ENCODE measurements at places on chromosomes 12 and 14.
A peak's percentile ranks its signal among the peaks of the same experiment; 100 is the strongest.

- no peak for DNase-seq
- H3K36me3 ChIP-seq: peaks cover 4% of the 10 kb centered on the region
- H3K27ac ChIP-seq: no peak overlapping the region
- no peak overlapping the region for H3K4me3 ChIP-seq
- no peaks in the 10 kb centered on the region for H3K4me1 ChIP-seq
- H3K27me3 ChIP-seq: no peaks in the 10 kb centered on the region
Measured at GRCh38 chr14:66468778-66469367, 17.3 kb upstream of the CCDC196 start.

- H3K27ac ChIP-seq: no peak overlapping the region
- H3K4me1 ChIP-seq: peaks cover 17% of the 10 kb centered on the region
- no peaks in the 10 kb centered on the region for H3K27me3 ChIP-seq
- no peaks in the 10 kb centered on the region for H3K36me3 ChIP-seq
- DNase-seq: no peak
Measured at GRCh38 chr12:69056743-69057515, 124.0 kb upstream of the CPM start.

DNA sequence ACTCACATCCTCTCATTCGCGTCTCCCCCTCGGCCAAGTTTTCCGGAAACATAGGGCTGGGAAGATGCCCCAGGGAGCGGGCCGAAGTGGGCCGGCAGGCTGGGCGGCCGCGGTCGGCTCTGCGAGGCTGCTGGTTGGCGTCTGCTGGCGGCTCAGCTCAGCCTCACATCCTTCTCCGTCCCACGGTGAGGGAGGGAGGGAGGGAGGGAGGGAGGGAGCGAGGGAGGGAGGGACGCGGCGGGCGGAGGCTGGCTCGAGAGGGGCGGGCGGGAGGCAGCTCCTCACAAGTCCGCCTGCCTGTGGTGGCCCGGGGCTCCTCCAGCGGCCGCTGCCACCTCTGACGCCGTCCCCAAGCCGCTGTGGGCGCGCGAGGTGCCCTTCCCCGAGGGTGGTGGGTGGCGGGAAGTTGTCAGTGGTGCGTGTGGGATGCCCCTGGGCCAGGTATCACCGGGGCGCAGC lies 93.8 kb downstream of the RFLNA start:
- H3K4me3 ChIP-seq: peak overlapping the region; percentile 75
- peak; percentile 69 for DNase-seq
- no peaks in the 10 kb centered on the region for H3K36me3 ChIP-seq
- no peaks in the 10 kb centered on the region for H3K27me3 ChIP-seq
- peak overlapping the region; percentile 89 for H3K27ac ChIP-seq

DNA sequence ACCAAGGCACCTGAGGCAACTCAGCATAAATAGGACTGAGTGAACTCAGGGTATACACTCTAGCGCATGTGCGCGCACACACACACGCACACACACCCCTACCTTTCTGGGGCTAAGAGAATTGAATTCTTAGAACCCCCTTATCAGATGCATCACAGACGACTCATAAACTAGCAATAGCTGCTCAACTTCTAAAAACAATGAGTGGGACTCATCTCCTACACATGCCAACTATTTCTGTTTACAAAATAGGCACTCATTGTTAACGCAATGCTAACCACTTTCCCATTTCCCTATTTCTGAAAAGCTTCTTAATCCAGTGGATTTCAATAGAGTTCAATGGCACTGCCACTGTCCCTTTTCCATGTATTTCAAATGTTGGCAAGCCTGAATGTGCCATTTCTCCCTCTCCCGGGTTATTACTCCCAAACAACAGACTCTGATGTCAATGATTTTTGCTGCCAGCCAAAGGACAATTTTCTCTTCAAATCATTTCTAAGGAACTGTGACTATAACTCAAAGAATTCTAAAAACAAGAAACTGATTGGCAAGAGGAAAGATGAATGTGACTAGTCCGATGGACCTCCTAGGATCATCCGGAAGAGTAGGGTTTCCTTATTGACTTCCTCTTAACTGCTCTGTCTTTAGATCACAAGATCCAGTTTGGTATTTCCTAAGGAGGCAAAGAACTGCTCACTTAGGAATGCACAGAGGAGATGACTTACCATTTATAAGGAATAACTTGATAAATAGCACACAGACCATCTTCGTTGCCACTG lies 48.8 kb downstream of the SLC38A1 start:
- peaks cover 18% of the 10 kb centered on the region for H3K36me3 ChIP-seq
- DNase-seq: no peak
- H3K4me3 ChIP-seq: no peak overlapping the region

DNA sequence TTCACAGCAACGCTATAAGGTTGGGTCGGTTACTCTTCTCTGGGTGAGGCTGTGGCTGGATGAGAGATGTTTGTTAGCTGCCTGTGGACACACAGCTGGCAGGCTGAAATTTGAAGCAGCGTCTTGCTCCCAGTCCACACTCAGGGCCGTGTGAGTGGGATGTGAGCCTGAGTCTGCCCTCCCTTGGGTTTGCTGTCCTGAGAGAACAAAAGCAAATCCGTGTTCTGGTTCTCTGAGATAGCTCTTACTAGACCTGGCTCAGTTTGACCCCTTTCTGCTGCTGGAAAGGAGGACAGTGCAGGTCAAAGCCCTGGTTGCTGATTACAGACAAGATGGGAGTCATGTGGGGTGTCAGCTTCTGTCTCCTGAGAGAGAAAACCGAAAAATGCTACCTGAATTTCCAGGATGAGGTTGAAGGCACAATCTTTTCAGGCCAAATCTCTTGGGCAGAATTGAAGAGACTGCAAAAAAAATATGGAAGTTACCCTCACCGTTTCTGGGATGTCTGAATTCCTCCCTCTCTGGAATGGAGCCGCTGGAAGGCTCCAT lies 270.8 kb downstream of the ZFP36L1 start:
- no peak overlapping the region for H3K4me3 ChIP-seq
- DNase-seq: no peak
- H3K4me1 ChIP-seq: peaks cover 68% of the 10 kb centered on the region
- peak overlapping the region; percentile 97 for H3K27ac ChIP-seq
- peaks cover 10% of the 10 kb centered on the region for H3K36me3 ChIP-seq

GRCh38 chr14:81172881-81173280 lies 47.9 kb downstream of the GTF2A1 start:
- H3K27ac ChIP-seq: no peak overlapping the region
- H3K27me3 ChIP-seq: no peaks in the 10 kb centered on the region
- H3K4me1 ChIP-seq: peaks cover 11% of the 10 kb centered on the region
- peaks cover 3% of the 10 kb centered on the region for H3K36me3 ChIP-seq

DNA sequence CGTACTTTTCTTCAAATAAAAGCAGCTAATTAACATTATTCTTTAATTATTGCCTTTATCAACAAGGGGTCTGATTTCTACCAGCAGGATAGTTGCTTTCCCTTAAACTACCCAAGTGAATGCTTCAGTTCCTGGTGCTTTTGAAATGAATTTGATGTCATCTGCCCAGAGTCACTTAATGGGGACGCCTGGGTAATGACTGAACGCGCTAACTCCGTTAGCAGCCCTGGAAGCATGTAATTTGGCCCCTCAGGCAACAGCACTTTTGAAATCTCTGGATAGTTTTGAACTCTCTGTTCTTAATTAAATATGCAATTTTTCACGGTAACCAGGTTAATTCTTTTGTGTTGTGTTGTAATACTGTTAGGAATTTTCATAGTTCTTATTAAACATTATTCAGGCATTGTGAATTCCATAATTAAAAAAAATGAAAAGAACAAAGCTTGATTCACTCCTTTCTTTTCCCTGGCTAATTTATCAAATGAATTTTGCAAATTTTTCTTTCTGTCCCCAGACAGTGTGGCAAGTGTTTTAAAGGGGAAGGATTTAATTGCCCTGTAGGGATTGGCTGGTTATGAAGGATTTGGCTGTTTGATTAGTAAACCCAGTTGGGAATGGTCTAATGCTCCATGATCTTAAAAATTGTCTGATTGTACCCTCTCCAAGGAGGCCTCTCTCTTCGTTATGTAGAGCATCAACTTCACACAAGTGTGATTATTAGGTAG lies 137.5 kb upstream of the MYL2 start:
- H3K36me3 ChIP-seq: no peaks in the 10 kb centered on the region
- DNase-seq: no peak
- peaks cover 27% of the 10 kb centered on the region for H3K4me1 ChIP-seq
- H3K4me3 ChIP-seq: no peak overlapping the region

DNA sequence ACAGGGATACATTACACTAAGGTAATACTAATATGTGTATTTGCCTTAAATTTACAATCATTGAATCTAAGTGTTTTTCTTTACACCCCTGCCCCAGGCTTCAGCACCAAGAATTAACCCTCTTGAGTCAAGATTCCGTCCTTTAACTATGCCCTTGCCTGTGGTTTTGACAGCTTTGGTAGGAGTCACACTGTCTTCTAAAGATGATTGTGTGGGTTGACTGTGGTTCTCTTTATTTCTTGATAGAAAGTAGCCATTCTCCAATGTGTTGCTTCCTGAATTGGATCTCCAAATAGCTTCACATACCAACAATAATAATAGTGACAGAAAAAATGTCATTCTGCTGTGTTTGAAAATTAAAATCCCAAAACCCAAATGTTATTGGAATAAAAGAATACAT lies 3.6 kb downstream of the CLEC7A start:
- no peak overlapping the region for H3K27ac ChIP-seq
- H3K4me3 ChIP-seq: no peak overlapping the region
- no peaks in the 10 kb centered on the region for H3K36me3 ChIP-seq

GRCh38 chr12:76569685-76570604 lies 10.4 kb upstream of the OSBPL8 start:
- H3K27me3 ChIP-seq: no peaks in the 10 kb centered on the region
- H3K36me3 ChIP-seq: peaks cover 10% of the 10 kb centered on the region
- DNase-seq: no peak
- no peak overlapping the region for H3K27ac ChIP-seq
- peaks cover 10% of the 10 kb centered on the region for H3K4me1 ChIP-seq

DNA sequence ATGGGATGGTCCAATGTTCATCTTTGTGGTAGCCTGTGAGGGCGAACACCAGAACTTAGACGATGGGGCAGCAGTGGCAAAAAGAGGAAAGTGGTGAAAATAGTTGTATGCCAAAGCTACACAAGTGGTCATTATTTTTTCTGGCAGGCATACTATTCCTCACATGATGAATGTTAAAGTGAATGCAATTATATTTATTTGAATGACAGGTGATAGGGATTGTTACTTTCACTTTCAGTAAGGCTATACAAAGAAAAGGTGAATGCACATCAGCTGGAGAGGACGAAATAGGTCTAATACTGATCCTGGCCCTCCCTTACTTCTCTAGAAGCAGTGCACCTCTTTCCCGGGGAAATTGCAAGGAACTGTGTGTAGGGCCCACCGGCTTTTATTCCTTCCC lies 470.1 kb downstream of the TMTC2 start:
- no peaks in the 10 kb centered on the region for H3K4me1 ChIP-seq
- no peak overlapping the region for H3K27ac ChIP-seq
- no peak overlapping the region for H3K4me3 ChIP-seq
- no peaks in the 10 kb centered on the region for H3K36me3 ChIP-seq
- DNase-seq: no peak

DNA sequence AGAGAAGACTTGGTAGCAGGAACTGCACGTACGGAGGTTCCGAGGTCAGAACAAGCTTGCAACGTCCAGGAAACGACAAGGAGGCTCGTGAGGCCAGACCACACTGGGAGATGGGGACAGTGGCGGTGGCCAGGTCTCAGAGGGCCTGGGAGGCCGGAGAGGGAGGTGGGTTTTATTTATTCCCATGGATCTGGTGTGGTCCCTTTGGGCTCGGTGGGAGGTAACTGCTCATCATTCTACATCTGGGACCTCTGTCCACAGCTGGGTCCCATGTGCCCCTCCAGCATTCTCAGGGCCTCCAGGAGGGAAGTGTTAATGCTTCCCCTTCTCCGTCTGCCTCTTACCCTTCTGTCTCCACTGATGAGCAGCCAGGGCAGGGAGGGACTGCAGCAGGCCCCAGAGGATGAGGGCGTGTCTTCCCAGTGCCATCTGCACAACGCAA lies 35.7 kb upstream of the NCOR2 start:
- no peaks in the 10 kb centered on the region for H3K36me3 ChIP-seq
- H3K27me3 ChIP-seq: no peaks in the 10 kb centered on the region
- peak overlapping the region; percentile 95 for H3K27ac ChIP-seq
- no peak overlapping the region for H3K4me3 ChIP-seq

GRCh38 chr12:32106517-32107358 lies at the start of gene BICD1:
Gene BICD1 (plus strand): TSS chr12:32106847. CDS start chr12:32107332, 485 bp downstream.
- H3K36me3 ChIP-seq: no peaks in the 10 kb centered on the region
- H3K27ac ChIP-seq: peak within 1 kb of the TSS; percentile 95
- no peaks in the 10 kb centered on the region for H3K27me3 ChIP-seq

- no peaks in the 10 kb centered on the region for H3K27me3 ChIP-seq
- no peak overlapping the region for H3K27ac ChIP-seq
- no peak overlapping the region for H3K4me3 ChIP-seq
- H3K36me3 ChIP-seq: peaks cover 3% of the 10 kb centered on the region
- peaks cover 2% of the 10 kb centered on the region for H3K4me1 ChIP-seq
- no peak for DNase-seq
Measured at GRCh38 chr12:93904124-93904523, 226.9 kb downstream of the CRADD start.

DNA sequence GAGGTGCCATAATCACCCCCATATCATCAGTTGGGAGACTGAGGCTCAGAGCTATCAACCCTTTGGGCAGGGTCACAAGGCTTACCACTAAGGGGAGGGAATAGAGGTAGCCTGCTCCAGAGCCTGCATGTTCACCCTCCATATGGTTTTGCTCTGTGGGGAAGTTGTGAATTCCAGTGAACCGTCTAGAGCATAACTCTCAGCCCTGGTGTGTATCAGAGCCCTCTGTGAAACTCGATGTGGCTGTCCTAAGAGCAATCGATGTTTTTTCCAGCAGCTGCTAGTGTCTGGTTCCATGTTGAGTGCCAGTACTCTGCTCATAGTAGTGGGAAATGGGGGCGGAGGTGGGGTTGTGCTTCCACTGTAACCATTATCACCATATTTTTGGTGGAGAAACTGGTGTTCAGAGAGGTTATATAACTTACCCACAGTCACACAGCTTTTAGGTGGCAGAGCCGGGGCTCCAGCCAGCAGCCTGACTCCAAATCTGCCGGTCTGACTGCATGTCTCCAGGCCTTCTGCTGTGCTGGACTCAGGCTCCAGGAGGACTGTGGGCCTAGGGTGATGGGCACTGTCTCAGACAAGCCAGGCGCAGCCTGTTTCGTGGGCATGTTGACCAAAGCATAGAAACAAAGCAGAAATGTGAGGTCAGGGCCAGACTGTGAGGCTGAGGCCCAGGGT lies 104.2 kb downstream of the ADCK1 start:
- no peaks in the 10 kb centered on the region for H3K27me3 ChIP-seq
- no peak overlapping the region for H3K4me3 ChIP-seq
- peaks cover 10% of the 10 kb centered on the region for H3K4me1 ChIP-seq
- H3K27ac ChIP-seq: no peak overlapping the region

DNA sequence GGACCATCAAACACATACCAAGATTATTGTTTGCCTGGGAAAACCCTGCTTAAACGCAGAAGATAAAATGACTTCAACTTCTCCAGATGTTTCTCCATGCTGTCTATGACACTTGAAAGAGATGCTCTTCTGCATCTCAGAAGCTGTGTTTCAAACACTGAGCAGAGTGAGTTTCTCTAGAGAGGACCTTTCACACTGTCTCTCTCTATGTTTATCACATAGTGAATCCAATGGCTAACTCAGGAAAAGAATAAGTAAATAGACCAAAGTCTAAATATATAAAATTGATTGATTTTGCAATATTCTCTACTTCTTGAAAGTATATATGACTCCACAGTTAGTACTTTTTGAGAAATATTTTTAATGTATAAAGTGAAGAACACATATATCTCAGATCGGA lies 325.6 kb upstream of the USP15 start:
- H3K36me3 ChIP-seq: no peaks in the 10 kb centered on the region
- H3K4me1 ChIP-seq: no peaks in the 10 kb centered on the region
- H3K27ac ChIP-seq: no peak overlapping the region
- peaks cover 1% of the 10 kb centered on the region for H3K27me3 ChIP-seq
- no peak overlapping the region for H3K4me3 ChIP-seq

All from mesothelial cell of epicardium (in vitro differentiated cells).